ENCODE measurements at places on chromosomes 5 and 9. TPM values are rescaled to one million over a fixed set of nuclear protein-coding genes. Genes with fewer than 3 reads are reported as not detected.

HRH2 gene
- total RNA-seq: 59.2 TPM

KIF4B gene
- not detected for total RNA-seq

PCDHA5 gene
- total RNA-seq: not detected

PCDHA9 gene
- not detected for total RNA-seq

RRAGA gene
- 86.4 TPM for total RNA-seq

AMBP gene
- not detected for total RNA-seq

LCN1 gene
- total RNA-seq: not detected

PRRX2 gene
- 1.2 TPM for total RNA-seq

SLC34A3 gene
- not detected for total RNA-seq

MAMDC4 gene
- total RNA-seq: 8.4 TPM

CA9 gene
- not detected for total RNA-seq

NTNG2 gene
- 2.4 TPM for total RNA-seq

FYB1 gene
- total RNA-seq: 2.1 TPM

NUTM2F gene
- not detected for total RNA-seq

WDR36 gene
- 15.7 TPM for total RNA-seq

PITX1 gene
- not detected for total RNA-seq

TRIM23 gene
- 21.4 TPM for total RNA-seq

F2RL1 gene
- total RNA-seq: 0.72 TPM

JADE2 gene
- 24.7 TPM for total RNA-seq

ZNF879 gene
- total RNA-seq: 3.5 TPM

KLHL3 gene
- total RNA-seq: 22.6 TPM

MFAP3 gene
- 34.9 TPM for total RNA-seq

IFNB1 gene
- total RNA-seq: not detected

PDE6A gene
- total RNA-seq: not detected

ADAMTS2 gene
- total RNA-seq: 2.8 TPM

TRIM36 gene
- 0.49 TPM for total RNA-seq

NIPAL4 gene
- not detected for total RNA-seq

IFNA13 gene
- total RNA-seq: not detected

GFI1B gene
- 0.11 TPM for total RNA-seq

GPR151 gene
- total RNA-seq: not detected

SLC24A2 gene
- 0.02 TPM for total RNA-seq

ENTREP1 gene
- total RNA-seq: 25.1 TPM

OSMR gene
- 33.4 TPM for total RNA-seq

SLC6A7 gene
- total RNA-seq: not detected

NACC2 gene
- 42.2 TPM for total RNA-seq

MUSK gene
- 1.6 TPM for total RNA-seq

TMEM215 gene
- not detected for total RNA-seq

PTGES gene
- 1.6 TPM for total RNA-seq
